GM04503 (cell line): ENCODE measurements at places on chromosomes 5 and 9.
A peak's percentile ranks its signal among the peaks of the same experiment; 100 is the strongest.

DNA sequence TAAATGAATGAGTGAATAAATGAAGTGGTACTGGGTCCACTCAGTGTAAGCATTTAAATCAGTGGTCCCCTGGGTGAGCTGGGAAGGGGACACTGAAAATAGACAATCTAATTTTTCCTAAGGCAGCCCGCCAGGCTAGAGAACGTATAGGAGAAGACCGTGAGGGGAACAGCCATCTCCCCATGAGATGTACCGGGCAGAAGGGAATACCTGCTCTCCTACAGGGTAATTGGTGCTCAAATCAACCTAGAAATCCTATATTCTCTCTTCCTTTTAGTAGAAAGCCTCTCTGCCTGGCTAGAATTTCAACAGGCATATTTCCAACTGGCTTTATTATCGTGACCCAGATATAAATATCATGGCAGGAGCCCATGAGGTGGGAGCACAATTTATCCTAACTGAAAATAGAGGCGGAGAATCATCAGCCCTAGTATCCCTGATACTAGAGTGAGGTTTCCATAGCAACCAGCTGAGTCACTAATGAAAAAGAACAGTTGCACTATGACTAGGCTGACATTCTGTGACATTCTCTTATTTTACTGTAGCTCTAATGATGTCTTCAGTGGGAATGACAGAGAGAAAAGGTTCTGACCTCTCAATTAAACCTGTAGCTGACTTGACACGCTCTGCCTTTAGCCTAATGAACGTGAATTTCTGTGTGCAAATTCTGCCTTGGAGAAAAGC, 96.5 kb upstream of the CAST start:
- DNase-seq = peak; percentile 51

- DNase-seq = peak; percentile 37
Measured at GRCh38 chr5:56190497-56190896, 42.6 kb downstream of the ANKRD55 start.

- no peak for DNase-seq
Measured at GRCh38 chr9:109248133-109248581, 72.7 kb downstream of the EPB41L4B start.

GRCh38 chr5:75668977-75669689, 48.1 kb downstream of the POC5 start:
- DNase-seq = no peak

DNA sequence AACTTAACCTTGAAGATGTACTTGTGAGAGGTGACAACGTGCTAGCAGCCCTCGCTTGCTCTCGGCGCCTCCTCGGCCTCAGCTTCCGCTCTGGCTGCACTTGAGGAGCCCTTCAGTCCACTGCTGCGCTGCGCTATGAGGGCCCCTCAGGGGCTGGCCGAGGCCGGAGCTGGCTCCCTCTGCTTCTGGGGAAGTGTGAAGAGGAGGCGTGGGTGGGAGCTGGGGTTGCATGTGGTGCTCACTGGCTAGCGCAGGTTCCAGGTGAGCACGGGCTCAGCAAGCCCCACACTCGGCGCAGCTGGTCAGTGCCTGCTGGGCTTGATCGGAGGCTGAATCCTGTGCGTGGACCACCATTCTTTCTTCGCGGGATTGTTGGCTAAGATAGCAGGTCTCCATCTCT, 166.1 kb downstream of the MRPS30 start:
- DNase-seq = no peak

DNA sequence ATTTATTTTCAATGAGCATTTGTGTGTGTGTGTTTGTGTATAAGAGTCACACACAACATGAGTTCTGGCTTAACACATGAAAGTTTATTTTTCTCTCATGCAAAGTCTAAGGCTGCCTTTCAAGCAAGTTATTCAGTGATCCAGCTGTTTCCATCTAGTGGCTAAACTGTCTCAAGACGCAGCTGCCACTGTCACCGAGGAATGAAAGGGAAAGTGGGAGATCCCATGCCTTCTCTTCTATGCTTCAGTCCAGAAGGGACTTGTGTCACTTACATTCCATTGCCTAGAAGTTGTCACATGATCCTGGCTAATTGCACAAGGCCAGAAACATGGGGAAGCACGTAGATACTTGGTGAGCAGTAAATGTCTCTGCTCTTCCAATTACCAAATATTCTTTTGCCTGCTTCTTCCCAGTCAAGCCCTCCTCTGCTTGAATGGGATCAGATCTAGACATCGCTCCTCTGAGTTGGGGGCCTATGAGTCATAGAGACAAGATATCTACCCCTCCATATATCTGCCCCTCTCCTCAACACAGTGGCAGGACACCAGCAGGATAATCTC, 30.4 kb upstream of the SLIT3 start:
- DNase-seq = no peak

- DNase-seq = peak; percentile 31
Measured at GRCh38 chr5:68374796-68375518, 159.4 kb downstream of the PIK3R1 start.

- no peak for DNase-seq
Measured at GRCh38 chr9:22649384-22649783, 202.8 kb downstream of the DMRTA1 start.

- no peak for DNase-seq
Measured at GRCh38 chr9:3735251-3735650, 209.4 kb upstream of the RFX3 start.

- DNase-seq = peak; percentile 55
Measured at GRCh38 chr5:37495668-37496347, 116.7 kb downstream of the WDR70 start.

DNA sequence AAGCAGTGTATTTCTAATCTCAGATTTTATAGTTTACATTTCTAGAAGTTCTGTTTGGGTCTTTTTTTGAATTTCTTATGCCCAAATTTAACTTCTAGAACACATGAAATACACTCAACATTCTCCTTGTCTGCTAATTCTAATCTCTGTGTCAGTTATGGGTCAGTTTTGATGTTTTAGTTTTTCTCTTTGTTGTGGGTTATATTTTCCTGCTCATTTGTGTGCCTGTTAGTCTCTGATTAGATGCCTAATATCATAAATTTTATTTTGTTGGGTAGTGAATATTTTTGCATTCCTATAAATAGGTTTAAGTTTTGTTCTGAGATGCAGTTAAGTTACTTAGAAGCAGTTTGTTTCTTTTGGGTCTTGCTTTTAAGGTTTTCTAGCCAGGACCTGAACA, 12.4 kb downstream of the LCP2 start:
- no peak for DNase-seq

DNA sequence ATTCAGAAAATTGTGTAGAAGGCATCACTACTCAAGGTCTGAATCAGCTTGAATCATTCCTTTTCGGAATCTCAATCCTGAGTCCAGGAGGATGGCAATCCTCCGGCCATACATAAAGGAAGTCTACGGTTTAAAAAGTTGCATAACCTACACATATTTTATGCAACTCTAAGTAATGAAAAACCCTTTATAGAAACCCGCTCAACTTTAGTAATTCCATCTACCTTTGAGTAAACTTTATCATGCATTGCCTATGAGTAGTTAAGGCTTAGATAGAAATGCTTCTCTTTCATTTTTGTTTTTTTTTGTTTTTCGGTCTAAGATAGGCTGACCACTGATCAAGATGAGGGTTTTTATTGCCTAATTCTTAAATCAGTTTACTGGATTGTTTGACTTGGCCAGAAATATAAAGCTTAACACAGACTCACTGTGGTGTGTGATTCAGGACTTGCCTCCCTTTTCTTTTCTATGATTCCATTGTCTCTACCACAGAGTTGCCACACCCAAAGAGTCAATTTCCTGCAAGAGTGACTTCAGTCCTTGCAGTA, 85.0 kb downstream of the LURAP1L start:
- peak; percentile 76 for DNase-seq

- no peak for DNase-seq
Measured at GRCh38 chr9:71760901-71761300, 7.4 kb downstream of the CEMIP2 start.

- no peak for DNase-seq
Measured at GRCh38 chr9:128634651-128635262, 21.9 kb downstream of the DYNC2I2 start.

- DNase-seq = no peak
Measured at GRCh38 chr5:175859916-175860315, 11.5 kb upstream of the CPLX2 start.

- no peak for DNase-seq
Measured at GRCh38 chr9:35908504-35909125, 675 bp upstream of the SPAAR start.

DNA sequence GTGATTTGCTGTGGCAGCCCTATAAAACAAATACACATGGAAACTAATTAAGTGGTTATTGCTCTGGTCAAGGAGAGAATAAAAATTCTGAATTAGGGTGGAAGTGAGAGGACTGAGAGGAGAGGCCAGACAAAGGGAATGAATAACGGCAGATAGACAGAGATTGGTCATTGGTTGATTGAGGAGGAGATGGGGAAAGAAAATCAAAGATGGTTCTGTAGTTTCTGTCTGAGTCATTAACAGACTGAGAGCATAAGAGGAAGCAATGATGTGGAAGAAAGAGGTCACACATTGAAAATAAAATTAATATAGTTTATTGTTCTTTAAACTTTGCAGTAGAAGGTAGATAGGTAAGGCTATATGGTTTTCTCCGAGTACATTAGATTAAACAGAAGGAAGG, 469.8 kb downstream of the ACTL7B start:
- DNase-seq = no peak

DNA sequence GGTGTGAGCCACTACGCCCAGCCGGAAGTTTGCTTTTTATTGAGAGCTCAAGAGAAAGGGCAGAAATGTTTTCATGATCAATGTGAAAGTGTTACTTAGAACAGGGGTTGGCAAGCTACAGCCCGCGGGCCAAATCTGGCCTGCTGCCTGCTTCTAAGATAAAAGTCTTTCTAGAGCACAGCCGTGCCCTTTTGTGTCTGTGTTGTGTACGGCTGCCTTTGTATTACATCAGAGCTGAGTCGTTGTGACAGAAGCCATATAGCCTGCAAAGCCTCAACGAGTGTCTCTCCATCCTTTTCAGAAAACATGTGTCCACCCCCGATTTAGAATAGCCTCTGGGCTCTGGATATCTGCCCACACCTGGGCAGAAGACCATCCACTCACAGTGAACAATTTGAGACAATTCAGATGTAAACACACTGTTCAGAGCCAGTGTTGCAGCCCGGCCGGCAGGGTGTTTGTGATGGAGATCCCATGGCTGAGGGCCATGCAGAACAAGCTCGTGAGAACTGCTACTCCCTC, 28.8 kb downstream of the AK8 start:
- DNase-seq = no peak

- no peak for DNase-seq
Measured at GRCh38 chr9:228929-229695, 14.4 kb downstream of the DOCK8 start.

- DNase-seq = no peak
Measured at GRCh38 chr5:38396766-38397165, 138.4 kb downstream of the EGFLAM start.

DNA sequence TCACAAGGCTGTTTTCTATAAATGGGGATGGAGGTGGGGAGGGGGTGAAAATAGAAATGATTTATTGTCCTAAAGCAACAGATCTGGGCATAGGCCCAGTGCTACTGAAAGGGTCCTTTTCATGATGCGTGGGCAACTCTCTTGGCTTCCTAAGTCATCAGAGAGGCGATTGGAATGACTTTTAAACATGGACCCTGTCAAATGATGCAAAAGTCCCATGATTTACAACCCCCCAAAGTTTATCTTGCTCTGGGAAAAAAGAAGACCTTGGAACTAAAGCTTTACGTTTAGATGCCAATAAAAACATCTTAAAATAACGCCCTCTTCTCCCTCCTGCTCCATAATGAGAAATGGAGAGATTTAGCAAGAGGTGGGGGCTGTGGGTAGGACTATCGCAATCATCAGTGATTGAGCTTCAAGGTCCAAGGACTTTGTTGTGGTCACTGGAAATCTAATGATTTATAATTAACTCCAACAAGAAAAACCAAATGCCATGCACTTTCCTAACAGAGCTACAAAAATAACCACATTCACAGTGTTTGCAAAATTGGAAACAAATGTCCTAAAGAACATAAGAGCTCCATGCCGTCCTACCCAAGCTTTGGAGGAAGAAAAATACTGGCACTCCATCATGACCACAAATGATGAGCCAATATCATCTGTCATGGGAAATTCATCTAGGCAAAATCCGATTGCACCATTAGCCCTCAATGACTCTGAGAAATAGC, 167.5 kb upstream of the CLINT1 start:
- peak; percentile 87 for DNase-seq

GRCh38 chr5:179120421-179120861, 60.3 kb downstream of the ZNF354C start:
- no peak for DNase-seq

- no peak for DNase-seq
Measured at GRCh38 chr5:122321921-122322320, 9.9 kb downstream of the SNCAIP start.

- DNase-seq = no peak
Measured at GRCh38 chr9:33415501-33416038, 13.2 kb upstream of the AQP7 start.

DNA sequence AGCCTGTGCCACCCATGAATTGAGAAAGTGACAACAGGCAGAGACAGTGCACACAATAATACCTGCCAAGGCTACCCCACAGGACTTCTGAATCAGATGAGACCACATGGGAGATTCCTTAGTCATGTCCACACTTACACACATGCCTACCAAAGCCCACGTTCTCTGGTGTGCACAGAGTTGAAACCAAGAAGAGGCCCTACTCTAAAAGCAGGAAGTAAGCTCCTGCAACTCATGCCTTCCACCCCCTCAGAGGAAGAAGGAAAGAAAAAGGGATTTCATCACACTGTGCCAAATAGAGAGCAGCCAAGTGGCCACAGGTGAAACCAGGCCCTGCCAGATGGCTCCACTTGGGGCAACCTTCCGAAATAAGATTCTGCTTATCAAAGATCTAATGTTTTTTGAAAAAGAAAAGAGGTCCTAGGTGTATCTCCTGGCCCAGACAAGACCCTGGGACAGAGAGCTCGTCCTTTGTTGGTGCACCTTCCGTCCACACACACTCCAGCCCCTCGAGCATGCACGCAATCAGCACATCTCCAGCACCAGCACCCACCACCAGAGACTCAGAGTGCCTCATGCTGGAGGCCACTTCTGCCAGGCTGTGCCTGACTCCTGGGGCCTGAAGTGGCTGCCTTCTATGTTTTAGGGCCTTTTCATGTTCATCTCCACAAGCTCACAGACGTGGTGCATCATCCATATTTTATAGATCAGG, 114.6 kb upstream of the SPOCK1 start:
- DNase-seq = no peak

GRCh38 chr9:116661037-116661954, 25.8 kb upstream of the TRIM32 start:
- DNase-seq = peak; percentile 68

GRCh38 chr9:92726348-92726747, 38.3 kb downstream of the BICD2 start:
- DNase-seq = no peak

DNA sequence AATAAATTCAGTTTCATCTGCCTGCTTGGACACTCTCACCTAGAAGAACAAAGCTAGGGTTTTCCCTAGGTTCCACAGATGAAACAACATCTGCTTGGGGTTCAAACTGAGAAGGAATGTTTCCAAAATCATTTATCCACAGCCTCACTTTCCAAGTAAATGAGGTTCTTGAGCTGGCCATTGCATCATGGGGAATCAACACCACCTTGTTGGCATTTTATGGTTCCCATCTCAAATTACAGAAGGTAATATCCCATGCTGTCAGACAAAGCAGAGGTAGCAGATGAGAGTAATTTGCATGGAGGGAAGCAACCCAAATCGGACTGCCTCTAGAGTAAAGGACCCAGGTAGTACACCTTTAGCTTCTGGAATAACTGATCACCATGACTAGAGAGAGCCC, 10.5 kb upstream of the NR4A3 start:
- no peak for DNase-seq
